ENCODE measurements at places on chromosomes 6 and 20.

GRCh38 chr6:100382031-100382430, 82.7 kb downstream of the SIM1 start:
- DNase-seq, result no peak

GRCh38 chr6:131628726-131629125, 684 bp upstream of the MED23 start:
- DNase-seq, result no peak

DNA sequence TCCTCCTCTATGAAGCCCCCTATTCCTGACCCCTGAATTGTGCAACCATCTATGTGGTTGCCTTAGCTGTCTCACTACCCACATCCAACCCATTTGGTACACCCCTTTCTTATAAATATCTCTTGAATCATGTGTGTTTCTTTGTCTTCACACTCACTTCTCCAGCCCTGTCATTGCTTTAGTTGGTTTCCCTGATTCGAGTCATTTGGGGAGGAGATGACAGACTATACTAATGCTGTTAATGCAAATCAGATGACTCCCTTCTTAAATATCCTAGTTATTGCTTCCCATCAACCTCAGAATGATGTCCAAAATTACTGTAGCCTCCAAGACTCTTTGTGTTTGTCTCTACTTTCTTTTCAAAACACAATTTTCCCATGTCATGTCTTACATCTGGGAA, 23.0 kb downstream of the SLC35D3 start:
- no peak for DNase-seq

GRCh38 chr6:165308926-165309731, at the start of gene C6orf118:
Gene C6orf118, minus strand, starts transcription at chr6:165309605. Its CDS starts 19 bp downstream, at chr6:165309586.
- DNase-seq, result no peak
